Stimulated activated CD4-positive, alpha-beta T cell treated with anti-CD3 and anti-CD28 coated beads, Interleukin-4, amount 100 ng/mL, for 48 hours (primary cell): ENCODE measurements at places on chromosomes 6 and 20.
A peak's percentile ranks its signal among the peaks of the same experiment; 100 is the strongest.

- no peak for DNase-seq
Measured at GRCh38 chr6:108797951-108798669, 50.1 kb upstream of the ARMC2 start.

DNA sequence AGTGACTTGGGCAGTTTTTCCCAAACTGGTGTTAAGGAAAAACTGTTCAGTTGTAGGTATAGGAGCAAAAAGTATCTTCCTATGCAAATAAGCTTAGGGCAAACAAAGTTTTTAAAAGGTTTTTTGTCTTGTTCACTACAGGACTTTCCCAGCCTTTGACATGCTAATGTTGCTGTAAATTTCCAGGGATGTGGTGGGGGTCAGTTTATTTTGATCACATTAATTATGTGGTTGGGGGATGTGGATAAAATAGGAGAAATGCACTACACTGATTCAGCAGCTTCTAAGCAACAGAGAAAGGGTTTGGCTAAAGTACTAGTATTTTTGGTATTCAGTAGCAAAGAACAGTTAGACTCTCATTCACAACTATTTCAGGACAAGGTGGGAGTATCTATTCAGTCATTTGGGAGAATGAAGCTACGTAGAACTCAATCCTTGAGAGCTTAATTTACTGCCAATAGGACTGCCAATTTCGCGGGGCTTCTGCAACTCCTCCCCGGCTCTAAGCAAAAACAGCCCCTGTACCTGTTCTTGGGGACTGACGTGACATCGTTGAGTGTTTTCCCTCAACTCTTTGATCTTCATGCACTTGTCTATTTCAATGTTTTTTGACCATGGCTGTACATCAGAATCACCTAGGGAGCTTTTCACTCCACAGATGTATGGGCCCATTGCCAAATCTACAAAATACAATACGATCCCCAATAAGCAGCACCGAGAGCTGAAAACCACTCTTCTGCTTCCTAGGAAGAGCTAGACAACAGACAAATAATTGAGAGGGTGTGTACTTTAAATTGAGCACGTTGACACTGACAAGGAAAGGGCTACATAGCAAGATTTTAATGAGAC, 94.8 kb upstream of the NHSL1 start:
- no peak for DNase-seq

- DNase-seq, result no peak
Measured at GRCh38 chr6:108644252-108644651, 83.5 kb downstream of the FOXO3 start.

- DNase-seq, result no peak
Measured at GRCh38 chr6:73803562-73804241, 107.7 kb downstream of the CD109 start.

DNA sequence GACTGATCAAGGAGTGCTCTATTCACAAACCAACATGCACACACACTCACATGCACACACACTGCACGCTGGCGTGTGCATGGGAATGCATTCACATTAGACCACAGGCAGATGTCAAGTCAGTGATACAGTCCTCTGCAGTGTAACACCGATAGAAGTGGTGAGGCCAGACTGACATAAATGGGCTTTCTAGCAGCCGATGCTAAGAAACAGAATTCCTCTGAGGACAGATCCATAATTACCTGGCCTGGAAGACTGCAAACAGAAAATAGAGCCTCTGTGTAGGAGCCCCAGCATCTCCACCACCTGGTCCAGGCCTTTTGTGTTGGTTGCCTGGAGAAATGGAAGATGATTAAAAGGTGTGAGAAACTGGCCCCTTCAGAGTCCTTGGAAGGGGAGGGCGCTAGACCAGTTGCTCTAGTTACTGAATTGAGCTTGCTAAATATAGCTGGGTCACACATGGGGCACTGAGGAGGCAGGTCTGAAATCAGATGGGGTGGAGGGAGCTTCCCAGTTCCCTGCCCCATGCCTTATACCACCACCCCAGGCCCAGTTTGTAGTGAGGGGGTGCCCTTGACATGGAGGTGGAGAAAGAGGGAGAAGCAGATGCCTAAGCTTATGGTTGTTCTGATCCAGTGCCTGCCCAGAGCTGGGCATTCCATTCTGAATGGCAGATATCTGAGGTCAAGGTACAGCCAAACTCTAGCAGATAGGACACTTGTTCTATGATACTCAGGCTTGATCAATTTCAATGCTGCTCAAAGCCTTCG, 233.8 kb downstream of the LRFN2 start:
- no peak for DNase-seq

GRCh38 chr20:11271319-11271718, 597.5 kb upstream of the JAG1 start:
- DNase-seq, result no peak

DNA sequence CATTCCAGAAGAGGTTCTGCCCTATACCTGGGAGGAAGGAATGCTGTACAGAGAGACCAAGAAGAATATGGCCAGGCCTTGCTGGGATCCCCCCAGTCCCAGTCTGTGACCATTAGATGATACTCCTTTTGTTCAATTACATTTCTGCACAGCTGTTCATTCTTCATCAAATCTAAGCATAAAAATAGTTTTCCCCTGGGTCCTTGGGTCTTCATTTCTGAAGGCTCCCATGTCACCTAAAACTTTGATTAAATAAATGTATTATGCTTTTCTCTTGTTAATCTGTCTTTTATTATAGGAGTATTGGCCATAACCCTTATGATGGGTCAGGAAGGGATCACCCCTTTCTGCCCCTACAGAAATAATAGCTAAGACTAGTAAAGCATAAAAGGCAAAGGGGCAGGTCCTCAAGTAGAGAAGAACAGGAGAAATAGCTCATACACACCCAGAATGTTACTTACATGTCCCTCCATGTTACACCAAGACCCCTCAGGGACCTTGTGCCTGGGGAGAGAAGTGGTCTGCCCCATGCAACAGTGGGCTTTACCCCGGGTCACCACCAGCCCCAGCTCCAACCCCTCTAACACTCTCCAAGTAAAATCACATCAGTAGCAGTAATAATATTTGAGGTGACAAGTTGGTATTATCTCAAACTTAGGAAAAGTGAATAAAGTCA, 2.1 kb upstream of the LTA start:
- no peak for DNase-seq

DNA sequence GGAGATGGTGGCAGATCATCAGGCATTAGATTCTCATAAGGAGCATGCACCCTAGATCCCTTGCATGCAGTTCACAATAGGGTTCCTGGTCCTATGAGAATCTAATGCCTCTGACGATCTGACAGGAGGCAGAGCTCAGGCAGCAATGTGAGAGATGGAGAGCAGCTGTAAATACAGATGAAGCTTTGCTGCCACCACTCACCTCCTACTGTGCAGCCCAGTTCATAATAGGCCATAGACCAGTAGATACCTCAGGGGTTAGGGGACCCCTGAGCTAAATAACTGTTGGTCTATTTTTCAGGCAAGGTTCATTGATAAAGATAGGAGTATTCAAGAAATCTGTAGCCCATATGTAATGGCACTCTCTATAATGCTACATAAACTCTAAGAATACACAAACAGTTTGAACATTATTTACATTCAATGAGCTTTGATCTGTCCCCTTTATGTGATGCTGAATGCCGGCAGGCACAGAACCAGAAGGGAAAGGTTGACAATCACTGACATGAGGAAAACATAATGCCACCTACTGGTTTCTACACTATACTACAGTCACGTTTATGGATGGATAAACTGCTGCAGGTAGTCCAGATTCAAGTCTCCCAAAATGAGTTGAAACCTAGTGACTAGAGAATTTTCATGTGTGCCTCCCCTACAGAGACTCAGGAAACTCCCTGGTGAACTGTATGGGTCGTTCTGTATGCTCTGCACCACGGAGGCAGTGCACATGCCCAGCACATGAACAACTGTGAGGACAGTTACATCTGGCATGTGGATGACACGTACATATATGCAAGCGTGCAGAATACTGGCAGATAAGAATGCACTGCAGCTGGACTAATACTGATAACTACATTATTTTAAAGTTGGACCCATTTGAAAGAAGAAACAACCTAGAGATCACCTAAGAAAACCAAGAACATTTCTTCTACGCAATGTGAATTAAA, 72.0 kb downstream of the DST start:
- no peak for DNase-seq

DNA sequence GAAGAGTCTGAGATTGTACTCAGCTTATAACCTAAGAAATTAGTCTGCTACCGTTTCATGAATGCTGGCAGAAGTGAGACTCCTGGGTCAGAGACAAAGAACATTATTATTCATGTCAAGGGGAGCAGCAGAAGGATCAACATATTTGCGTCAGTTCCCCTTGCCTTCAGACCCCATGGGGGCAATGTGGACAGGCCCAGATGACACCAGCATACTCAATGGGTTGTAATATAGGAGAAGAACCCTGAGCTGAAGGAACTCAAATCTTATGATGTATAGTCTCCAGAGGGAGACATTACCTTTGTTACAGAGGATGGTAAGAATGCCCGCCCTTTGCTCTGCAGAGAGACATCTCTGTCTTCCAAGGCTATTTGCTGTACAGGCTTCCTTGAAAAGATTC, 384.4 kb downstream of the EPM2A start:
- DNase-seq, result no peak

DNA sequence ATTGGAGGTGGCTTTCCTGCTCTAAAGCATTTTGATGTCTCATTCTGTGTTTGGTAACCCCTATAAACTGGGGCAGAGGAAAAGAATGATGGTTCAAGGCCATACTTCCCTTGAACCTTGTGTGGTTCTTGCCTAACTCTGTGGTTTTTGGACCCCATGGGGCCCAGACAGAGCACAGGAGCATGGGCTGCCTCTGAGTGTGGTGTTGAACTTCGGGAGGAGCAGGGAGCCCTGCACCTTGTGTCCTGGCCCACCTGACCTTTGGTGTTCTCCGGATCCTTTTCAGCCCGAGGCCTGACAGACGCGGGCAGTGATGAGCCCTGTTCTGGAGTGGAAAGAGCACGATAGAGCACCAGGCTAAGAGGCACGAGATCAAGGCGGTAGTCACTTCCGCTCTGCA, 18.8 kb downstream of the TMEM74B start:
- DNase-seq, result no peak

GRCh38 chr20:37711994-37712964, 18.4 kb downstream of the CTNNBL1 start:
- no peak for DNase-seq

- DNase-seq, result no peak
Measured at GRCh38 chr20:47295921-47296426, 60.5 kb downstream of the ZMYND8 start.

- peak; percentile 22 for DNase-seq
Measured at GRCh38 chr20:52190437-52191131, 995 bp downstream of the ZFP64 start.

GRCh38 chr6:33664506-33665057, 43.5 kb downstream of the ITPR3 start:
- DNase-seq, result no peak
